ENCODE measurements at places on chromosomes 11 and 22.

GRCh38 chr11:67056267-67057204 lies at the start of gene RHOD:
RHOD (plus strand) TSS chr11:67056847; CDS start chr11:67056903, 56 bp downstream.
- no peak for DNase-seq

GRCh38 chr11:86675017-86675416 lies 2.6 kb upstream of the ME3 start:
- DNase-seq, result no peak

DNA sequence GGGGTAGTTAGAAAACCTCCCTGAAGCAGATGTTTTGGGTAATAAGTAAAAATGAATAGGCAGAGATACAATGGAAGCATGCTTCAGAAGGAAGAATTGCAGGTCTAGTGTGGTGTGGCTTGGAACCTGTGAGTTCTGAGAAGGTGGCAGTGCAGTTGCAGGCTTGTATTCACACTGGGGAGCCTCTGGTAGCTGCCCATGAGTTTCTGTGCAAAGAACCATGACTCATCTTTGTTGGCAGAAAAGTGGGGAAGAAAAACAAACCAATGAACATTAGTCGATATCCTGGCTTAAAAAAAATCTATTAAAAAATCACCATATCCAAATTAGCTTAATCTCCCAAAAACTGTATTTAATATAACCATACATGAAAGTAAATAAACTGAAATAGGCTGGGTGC lies 232.6 kb downstream of the FAT3 start:
- DNase-seq, result no peak

GRCh38 chr22:31646186-31647019 lies 15.6 kb downstream of the PISD start:
- DNase-seq, result no peak

DNA sequence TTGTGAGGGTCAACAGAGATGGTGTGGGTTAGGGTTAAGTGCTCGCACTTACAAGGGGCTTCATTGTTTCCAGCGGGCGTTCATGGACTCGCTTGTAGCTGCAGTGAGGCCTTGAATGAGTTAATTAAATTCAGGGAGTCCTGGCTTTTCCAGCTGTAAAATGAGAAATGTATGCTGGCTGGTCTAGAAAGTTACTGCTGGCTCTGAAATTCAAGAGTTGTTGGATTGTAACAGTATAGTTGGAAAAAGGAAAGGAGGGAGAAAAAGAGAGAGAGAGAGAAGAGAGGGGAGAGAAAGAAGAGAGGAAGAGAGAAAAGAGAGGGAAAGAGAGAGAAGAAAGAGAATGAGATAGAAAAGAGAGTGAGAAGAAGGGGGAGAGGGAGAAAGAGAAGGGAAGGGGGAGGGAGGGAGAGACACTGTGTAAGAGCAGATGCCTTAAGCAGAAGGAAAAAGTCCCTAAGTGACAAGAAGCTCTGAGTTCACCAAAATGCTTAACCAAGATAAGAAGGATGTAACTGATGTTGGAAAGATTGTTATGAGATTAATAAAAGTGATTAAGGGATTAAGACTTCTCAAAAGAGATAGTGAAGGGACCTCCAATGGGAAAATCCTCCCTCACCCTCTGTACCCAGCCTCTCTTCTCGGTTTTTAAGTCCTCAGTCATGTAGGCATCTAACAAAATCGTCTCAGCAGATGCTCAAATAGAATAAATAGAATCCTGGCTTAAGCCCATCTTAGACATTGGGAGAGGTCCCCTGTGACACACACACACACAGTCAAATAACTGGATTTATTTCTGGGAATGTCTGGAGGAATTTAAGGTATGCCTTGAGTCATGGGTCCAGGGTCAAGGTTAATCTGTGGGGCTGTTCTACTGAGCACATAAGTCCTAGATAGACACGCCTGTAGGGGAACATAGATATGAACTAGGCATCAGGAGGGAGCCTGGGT lies 477.9 kb downstream of the MIAT start:
- DNase-seq, result no peak

DNA sequence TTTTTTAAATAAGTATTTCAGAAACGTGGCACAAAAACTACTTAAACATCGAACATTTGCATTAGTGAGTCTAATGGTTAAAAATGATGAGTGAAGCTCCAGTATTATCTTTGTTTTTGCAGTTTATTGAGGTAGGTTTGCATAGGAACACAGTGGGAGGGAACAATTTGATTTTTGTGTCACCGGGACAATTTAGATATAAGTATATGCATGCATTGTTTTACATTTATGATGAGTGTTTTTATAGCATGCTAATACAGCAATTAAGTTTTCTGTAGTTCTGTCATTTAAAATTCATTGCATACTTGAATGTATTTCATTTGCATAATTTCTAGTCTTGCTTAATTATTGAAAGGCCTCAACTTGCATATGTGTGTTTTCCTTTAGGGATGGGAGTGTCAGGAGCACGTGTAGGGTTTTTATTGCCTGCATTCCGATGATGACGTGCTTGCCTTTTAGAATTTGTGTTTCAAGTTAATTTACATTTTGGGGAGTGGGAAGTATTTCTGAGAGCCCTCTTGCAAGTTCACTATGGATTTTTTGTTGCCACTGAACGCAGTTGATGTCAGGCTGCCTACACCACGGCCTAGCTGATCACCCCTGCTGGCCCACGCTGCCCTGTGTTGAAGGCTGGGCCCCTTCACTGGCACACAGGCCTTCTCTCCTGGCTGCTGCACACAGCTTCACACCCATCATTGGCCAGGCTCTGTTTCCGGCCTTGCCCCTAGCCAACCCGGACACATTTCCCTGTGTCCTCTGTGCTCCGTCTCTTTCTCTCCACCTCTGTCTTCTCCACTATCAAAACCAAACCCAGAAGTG lies 120.9 kb downstream of the TBC1D22A start:
- DNase-seq, result no peak

DNA sequence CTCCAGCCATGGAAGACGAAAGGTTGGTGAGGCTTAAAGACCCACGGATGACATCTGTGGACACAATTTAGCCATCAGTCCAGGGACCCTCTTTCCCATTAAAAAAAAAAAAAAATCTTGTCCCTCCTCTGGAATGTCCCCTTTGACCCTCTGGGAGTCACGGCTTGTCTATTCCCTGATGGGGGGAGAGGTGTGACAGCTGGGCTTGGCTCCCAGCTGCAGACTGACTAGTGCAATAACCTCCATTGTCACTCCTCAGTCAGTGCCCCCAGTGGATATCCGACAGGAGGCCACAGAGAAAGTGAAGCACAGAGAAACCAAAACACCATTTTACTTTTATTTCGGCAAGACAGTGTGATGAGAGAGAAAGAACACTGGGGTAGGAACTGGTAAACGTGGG lies 2.7 kb upstream of the VSIG2 start:
- no peak for DNase-seq

- DNase-seq, result no peak
Observed at GRCh38 chr11:13134886-13135285, 125.8 kb downstream of the RASSF10 start.

GRCh38 chr22:20965888-20966855 lies 883 bp upstream of the AIFM3 start:
- no peak for DNase-seq

- DNase-seq, result no peak
Observed at GRCh38 chr11:105968021-105968697, 53.9 kb downstream of the MSANTD4 start.

DNA sequence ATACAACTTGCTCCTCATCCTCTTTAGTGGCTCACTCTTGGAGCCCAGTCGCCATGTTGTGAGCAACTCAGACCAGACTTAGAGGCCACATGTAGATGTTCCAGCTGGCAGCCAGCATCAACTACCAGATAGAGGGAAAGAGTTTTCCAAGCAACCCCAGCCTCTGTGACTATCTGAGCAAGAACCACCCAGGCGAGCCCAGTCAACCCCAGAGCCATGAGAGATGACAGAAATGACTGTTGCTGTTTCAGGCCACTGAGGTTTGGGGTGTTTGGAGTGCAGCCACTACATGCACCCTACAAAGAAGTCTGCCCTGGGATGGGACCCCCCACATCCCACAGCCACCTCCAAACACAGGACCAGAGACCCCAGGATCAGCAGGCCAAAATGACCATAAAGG lies 24.8 kb upstream of the CLDN5 start:
- no peak for DNase-seq

DNA sequence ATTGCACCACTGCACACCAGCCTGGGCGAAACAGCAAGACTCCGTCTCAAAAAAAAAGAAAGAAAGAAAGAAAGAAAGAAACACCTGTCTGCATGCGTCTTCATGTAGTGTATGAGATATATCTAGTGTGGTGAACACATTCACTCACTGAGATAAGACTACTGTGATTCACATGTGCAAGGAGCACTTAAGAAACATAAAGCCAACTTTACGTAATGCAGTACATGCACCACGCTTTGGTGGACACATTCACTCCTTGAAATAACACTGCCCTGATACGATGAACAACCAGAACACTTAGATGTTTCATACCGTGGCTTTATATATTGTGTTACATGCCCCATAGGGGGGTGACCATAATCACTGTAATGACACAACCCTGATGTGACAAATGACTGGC lies 96.0 kb downstream of the MICAL3 start:
- no peak for DNase-seq

- DNase-seq, result no peak
Observed at GRCh38 chr11:72787216-72788104, 6.4 kb downstream of the STARD10 start.

DNA sequence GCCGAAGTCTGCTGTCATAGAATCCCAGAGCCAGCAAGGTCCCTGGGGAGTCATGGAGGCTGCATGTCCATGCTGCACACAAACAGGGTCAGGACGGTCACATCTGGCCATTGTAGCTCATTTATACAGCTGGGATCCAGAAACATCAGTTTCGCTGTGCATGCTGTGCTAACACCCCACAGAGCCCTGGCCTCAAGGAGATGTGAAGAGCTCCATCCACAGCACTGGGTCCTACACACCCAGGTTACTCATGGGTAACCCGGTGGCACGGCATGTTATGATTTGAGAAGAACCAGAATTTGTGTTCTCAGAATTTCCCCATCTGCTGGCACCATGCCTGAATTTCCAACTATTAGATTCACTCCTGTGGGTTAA lies 146.3 kb upstream of the ARHGAP20 start:
- no peak for DNase-seq

DNA sequence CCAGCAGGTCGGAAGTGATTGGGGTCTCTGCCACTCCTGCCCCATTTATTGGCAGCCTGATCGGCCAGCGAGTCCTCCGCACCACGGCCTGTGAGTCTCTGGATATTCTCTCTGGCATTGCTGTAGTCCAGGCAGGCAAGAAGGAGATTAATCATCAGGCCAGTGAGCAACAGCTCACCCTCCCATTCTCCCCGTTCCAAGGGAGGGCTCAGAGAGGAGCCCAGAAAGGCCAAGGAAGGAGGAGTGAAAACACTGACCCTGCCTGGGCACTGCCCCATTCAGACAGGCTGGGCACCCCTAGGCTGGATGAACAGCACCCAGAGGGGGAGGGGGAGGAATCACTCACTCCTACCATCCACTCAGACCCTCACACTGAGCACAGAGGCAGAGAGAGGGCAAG lies 3.1 kb downstream of the SAA2 start:
- DNase-seq, result no peak

GRCh38 chr11:130480711-130481140 lies 32.3 kb downstream of the ADAMTS15 start:
- DNase-seq, result no peak

- no peak for DNase-seq
Observed at GRCh38 chr11:120212259-120212878, 1.5 kb downstream of the OAF start.

DNA sequence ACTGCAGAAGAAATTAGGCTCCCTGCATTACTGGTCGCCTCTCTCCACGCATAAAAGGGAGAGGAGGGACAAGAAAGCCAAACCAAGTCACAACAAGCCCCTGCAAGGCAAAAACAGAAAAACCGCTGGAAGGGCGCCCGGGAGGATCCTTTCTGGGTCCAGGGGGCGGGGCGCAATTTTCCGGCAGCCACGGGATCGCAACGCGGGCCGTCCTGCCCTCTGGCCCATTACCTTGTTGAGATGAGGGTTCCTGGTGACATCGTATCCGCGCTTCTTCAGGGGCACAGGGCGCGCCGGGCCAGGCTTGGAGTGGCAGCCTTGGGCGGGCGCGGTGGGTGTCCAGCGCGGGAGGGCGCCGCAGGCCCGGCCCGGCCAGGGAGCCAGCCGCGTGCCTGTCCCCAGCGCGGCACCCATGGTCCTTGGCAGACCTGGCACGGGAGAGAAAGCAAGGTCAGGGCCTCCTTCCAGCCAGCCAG lies 847 bp downstream of the ME3 start:
- no peak for DNase-seq

DNA sequence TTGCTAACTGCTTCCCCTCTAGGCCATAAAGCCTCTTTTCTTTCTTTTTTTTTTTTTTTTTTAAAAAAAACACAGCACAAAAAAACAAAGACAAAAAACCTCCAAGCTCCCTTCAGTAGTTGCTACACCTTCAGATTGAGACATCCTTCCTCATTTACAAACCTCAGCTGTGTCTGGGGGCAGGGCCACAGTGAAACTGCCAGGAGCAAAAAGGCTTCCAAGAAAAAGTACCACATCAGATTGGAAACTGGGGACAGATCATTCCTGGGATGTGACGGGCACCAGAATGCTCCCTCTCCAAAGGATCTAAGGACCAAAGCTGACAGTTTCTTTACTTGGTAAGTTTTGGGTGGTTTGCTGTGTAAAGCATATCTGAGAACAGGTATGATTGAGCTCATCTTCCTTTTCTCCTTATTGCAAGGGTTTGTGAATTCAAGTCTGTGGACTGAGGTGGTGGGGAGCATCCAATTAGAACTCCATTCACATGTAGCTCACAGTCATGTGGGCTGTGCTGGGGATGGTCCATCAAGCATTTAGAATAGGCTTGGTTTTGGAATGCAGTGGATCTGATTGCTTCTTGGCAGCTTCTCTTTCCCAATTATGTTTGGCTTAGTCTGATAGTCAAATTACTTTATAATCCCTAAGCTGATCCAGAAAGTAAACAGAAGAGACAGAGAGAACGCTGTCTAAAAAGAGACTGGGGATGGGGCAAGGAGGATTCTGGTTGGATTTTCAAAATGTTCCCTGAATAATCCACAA lies 705 bp downstream of the BBOX1 start:
- DNase-seq, result no peak

GRCh38 chr11:123194337-123195187 lies 486 bp downstream of the CLMP start:
- DNase-seq, result no peak

- DNase-seq, result no peak
Observed at GRCh38 chr11:12949453-12949852, 59.7 kb upstream of the RASSF10 start.

- DNase-seq, result no peak
Observed at GRCh38 chr11:128298271-128298670, 289.1 kb downstream of the ETS1 start.

- no peak for DNase-seq
Observed at GRCh38 chr22:44437216-44438055, 60.6 kb downstream of the RTL6 start.

GRCh38 chr11:61728066-61728939 lies 24.1 kb upstream of the MYRF start:
- DNase-seq, result no peak

GRCh38 chr11:79244798-79245197 lies 196.0 kb downstream of the TENM4 start:
- no peak for DNase-seq

GRCh38 chr11:25910086-25910485 lies 421.8 kb upstream of the ANO3 start:
- no peak for DNase-seq

GRCh38 chr11:110026858-110027626 lies 66.2 kb upstream of the ZC3H12C start:
- DNase-seq, result peak; percentile 16

- DNase-seq, result no peak
Observed at GRCh38 chr22:45968003-45968650, 8.8 kb downstream of the WNT7B start.
